ENCODE measurements at places on chromosomes 6 and 20. TPM values are rescaled to one million over a fixed set of nuclear protein-coding genes. Genes with fewer than 3 reads are reported as not detected.

Gene SLCO4A1
- 45.5 TPM for total RNA-seq

Gene FAM184A
- total RNA-seq = 0.03 TPM

Gene CAPN11
- not detected for total RNA-seq

- DNase-seq = no peak
These were observed 24.3 kb upstream of the TBX18 start for GRCh38 chr6:84788689-84789088.

DNA sequence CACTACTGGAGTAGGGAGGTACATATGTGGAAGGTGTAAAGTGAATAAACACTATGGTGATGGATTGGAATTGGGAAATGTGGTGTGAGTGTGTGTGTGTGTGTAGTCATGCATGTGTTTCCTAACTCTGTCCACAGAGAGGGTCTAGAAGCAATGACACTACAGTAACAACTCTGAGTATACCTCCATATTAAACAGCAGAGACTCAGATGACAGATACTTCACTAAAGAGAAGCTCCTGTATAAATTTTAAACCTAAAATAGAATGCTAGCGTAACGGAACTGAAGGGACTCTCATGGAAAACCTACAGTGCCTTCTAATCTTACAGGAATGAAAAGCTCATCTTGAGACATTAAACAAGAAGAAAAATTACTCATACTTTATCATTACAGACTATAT, 150.5 kb downstream of the SLC16A10 start:
- DNase-seq = no peak

- no peak for DNase-seq
These were observed 309.3 kb downstream of the FARS2 start for GRCh38 chr6:5570641-5571040.

GRCh38 chr6:568085-568484, 88.8 kb downstream of the HUS1B start:
- DNase-seq = no peak

DNA sequence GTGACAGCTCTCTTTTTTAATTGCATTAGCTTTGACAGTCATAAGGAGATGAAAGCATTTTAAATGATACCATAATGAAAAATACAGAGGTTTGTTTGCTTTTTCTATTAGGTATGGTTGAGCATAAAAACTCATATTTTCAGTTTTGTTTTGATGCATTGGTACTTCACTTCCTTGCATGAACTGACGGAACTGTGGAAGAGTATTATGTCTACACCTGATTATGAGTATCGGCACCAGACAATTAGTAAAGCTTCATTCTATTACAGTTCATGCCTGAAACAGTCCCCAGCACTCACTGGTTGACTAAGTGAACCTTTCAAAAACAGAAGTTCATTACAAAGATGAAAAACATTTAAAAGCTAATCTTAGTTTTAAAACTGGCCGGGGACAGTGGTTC, 593.0 kb downstream of the GRIK2 start:
- no peak for DNase-seq

- DNase-seq = peak; percentile 4
These were observed 27.8 kb upstream of the PKHD1 start for GRCh38 chr6:52115145-52115741.

DNA sequence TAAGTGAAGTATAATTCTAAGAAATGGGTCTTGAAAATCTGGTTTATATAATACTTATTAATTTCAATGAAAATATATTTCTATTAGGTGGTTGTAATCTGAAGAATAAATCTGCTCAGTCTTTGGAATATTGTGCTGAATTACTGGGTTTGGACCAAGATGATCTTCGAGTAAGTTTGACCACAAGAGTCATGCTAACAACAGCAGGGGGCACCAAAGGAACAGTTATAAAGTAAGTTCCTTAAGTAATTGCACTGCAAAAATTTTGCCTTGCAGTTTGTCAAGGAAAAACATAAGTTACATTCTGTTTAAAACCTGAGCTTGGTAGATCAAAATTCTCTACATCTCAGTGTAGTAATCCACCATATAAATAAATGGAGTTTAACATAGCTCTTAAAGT, 106.0 kb downstream of the MYO6 start:
- peak; percentile 21 for DNase-seq

DNA sequence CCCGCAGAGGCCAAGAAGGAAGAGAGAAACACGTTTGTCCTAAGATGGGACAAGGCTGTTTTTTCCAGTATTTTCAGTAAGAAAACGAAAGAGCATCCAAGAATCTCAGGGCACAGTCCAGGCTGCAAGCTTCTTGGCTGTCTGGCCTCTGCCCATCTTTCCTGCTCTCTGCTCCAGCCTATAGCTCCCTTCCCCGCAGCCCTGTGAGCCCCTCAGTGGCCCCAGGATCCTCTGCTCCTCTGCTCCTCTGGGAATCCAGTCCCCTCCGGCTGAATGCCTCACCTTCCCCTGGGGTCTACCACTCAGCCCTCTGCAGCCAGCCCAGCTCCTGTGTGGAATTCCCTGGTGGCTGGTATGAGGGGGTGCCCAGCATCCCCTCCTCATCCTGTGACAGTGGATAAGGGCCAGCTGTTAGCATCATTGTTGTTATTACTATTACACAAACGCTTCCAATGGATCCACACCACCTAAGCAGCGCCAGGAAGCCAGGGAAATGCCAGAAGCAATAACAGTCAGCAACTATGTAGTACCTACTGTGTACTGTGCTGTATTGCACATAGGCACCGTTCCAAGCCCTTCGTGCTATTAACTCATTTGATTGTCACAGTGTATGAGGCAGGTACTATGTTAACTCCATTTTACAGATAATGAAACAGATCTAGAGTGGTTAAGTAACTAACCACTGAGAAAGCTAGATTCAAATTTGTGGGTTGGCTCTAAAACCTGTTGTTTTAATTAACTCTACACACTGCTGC, 60.3 kb upstream of the PTPN1 start:
- DNase-seq = no peak

Measured in HT1080 (cell line).